ENCODE measurements at places on chromosomes 6 and 20.

GRCh38 chr6:10643201-10643651 is 51.2 kb downstream of the C6orf52 start:
- DNase-seq, result no peak

- no peak for DNase-seq
Measured at GRCh38 chr6:90368601-90369000, 72.0 kb upstream of the BACH2 start.

DNA sequence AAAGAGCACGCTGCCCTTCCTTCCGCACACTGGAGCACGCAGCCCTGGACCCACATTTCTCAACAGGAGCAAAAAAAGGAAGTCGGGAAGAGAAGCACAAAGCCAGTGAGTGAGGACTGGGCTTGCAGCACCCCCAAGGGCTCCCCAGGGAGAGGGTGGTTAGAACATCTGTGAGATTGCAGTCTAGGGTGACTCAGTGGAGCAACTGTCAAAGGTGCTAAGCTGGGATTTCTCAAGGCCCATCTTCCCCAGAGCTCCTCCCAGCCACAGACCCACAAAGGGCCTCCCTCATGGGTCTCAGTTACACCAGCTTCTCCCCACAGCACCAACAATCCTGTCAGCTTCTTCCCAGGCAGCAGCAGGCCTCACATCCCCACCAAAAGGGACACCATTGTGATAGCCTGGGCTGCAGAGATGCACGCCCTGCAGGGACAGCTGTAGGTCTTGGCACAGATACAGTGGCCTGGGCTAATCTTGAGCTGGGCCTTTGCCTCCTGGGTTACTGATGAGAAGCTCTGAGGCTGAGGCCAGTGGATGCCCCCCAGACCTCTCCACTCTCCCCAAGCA is 39.6 kb upstream of the CD93 start:
- no peak for DNase-seq

DNA sequence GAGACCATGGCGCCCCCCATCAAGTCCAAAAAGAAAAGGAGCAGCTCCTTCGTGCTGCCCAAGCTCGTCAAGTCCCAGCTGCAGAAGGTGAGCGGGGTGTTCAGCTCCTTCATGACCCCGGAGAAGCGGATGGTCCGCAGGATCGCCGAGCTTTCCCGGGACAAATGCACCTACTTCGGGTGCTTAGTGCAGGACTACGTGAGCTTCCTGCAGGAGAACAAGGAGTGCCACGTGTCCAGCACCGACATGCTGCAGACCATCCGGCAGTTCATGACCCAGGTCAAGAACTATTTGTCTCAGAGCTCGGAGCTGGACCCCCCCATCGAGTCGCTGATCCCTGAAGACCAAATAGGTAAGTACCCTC is 41.7 kb upstream of the NAA20 start:
- DNase-seq, result no peak

- no peak for DNase-seq
Measured at GRCh38 chr6:44052419-44053023, 74.7 kb downstream of the MRPL14 start.

- no peak for DNase-seq
Measured at GRCh38 chr20:56724241-56724757, 95.2 kb downstream of the TFAP2C start.

DNA sequence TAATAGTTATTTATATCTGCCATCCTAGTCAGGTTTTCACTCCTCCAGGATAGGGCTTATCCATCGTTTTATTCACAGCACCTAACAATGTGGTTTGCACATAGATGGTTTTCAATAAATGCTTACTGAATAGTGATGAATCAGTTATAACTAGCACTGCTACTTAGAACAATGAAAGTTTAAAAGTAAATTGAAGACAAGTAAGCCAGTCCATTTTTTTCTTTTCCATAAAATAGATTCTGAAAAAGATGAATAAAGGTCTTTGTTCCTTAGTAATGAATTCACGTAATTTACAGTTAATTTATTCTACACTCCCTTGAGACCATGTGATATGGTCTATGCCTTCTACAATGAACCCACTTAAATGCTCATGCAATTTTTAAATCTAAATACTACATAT is 212.5 kb downstream of the RNGTT start:
- DNase-seq, result no peak

DNA sequence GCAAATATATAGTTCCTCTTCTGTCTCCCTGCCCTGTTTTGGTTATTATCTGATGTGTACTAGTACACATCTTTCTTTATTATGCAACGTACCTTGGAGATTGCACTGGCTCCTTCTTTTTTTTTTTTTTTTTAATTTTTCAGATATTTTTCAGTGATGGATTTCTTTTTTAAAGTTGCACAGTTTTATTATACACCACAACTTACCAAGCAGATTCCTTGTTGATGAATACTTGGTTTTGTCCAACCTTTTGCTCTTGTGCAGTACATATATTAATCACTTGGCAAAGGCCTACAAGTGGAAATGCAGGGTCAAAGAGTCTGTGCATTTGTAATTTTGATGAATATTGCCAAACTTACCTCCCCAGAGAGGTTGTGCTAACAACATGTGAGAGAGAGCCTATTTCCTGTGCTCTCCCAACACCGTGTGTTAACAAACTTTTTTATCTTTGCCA is 50.1 kb upstream of the RNF24 start:
- no peak for DNase-seq

DNA sequence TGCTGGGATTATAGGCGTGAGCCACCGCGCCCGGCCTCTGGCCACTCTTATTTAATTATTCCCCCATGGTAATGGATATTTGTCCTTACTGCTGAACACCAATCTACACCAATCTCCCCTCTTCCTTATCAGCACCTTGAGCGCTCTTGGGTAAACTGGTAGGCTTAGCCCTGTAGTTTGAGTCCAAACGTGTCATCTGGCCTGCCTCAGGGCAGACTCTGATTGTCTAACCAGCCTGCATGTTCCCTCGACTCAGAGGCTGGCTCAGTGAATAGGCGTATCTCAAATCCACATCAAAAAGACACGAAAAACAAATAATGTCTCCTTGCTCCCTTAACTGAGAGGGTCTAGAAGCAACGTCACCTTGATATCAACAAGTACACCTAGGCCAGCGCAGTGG is 260.9 kb downstream of the TFAP2C start:
- DNase-seq, result no peak

DNA sequence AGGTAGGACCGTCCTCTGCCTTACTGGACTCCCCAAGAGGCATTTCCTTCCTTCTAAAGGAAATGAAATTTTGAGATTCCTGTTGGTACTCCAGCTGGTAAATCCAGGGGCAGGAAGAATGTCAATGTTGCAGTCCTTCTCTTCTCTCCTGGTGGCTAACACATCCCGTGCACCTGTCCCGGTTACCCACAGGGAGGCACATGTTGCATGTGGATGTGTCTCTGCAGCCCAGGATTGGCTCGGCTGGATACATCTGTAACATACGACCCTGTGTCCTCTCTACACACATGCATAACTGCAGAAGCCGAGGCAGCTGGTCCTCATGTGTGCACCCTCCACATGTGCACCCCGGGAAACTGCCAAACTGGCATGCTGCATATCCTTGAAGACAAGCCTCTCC is 1.3 kb upstream of the LRFN2 start:
- no peak for DNase-seq

DNA sequence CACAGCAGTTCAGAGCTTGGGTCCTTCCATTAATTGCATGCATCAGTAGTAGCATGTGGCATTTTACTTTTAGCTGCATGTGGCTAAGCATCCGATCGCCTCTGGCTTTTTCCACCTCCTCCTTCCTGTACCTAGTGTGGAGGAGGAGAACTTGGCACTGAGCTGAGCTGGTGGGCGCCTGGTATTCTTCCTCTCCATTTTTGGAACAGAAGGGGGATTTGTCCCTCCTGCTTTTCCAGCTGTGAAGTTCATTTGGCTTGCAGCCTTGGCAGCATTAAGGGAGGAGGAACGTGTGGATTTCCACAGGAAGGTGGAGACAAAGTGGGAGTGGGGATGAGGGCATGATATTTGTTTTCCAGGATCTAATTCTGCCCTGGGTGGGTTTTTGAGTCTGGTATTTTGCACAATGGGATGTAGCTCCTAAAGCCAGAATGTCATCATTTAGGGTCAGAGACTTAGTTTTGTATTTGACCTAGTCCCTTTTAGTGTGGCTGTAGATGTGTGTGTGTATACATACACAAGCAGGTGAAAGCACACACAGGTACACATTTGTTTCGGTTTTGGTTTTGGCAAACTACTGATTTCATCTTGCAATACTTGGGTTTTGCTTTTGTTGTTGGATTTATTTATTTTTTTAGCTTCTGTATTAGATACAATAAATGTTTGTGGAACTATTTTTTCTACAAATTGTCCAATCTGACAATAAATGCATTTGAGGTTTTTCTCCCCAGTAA is 90.0 kb downstream of the SASH1 start:
- no peak for DNase-seq

DNA sequence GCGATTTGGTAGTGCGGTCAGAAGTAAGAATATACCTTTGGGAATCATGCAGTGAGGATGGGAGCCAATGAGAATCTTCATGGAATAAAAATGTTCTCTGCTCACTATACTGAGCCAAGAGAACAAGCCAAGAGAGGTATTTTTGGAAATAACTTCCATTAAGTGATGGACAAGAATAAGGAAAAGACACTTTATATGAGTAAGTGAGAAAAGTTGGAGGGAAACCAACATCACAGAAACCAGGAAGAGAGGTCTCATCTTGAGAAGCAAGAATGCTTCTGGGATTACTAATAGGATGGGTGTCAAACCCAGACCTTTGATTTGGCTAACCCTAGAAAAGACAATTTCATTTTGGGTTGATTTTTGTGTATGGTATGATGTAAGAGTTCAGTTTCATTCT is 181.2 kb upstream of the JAG1 start:
- DNase-seq, result no peak

GRCh38 chr20:4470375-4470774 is 251.3 kb upstream of the PRND start:
- DNase-seq, result no peak

DNA sequence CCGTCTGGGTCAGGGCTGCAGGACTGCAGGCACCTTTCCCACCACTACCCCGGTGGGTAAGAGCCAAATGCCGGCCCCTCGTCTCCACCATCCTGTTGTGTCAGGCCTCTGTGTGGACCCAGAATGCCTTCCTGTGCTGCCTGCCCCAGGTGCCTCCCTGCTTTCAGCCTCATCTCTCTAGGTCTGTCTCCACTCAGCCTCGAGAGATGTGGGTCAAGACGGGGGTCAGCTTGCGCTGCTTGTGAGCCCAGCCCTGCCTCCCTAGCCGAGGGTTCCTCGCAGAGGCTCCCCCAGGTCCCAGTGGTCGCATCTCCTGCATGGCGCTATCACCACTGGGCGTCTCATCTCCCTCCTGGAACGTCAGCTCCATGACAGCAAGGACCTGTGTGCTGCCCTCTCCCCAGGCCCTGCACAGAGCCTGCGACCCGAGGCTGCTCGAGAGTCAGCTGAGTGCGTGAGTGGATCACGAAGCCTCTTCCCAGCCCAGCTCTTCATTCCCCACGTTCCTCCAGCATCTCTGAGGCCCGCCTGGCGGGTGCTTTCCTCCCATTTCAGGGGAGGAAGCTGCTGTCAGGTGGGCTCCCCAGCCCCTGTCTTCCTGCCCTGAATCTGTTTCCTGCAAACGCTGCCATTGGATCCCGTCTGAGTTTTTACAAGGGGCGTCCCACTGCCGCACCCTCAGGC is 38.7 kb upstream of the ZBP1 start:
- DNase-seq, result no peak

- DNase-seq, result no peak
Measured at GRCh38 chr20:14855171-14855570, 517.8 kb upstream of the FLRT3 start.

- no peak for DNase-seq
Measured at GRCh38 chr6:86586195-86586594, 351.1 kb upstream of the HTR1E start.

DNA sequence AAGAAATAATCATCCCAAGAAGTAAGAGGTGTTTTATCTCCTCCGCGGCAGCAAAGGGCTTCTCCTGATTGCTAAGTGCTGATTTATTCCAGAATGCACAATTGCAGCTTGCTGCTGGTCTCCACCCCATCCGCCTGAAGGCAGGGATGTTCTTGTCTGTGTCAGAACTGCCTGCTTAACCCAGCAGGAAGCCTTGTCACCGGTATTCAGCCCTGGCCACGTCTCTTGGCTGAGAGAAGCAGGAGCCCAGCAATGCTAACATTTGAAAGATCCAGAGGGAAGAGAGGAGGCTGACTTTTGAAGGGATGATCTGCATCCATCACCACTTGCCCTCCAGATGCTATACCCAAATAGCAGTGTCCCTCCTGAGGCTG is 4.2 kb downstream of the SCML4 start:
- no peak for DNase-seq

DNA sequence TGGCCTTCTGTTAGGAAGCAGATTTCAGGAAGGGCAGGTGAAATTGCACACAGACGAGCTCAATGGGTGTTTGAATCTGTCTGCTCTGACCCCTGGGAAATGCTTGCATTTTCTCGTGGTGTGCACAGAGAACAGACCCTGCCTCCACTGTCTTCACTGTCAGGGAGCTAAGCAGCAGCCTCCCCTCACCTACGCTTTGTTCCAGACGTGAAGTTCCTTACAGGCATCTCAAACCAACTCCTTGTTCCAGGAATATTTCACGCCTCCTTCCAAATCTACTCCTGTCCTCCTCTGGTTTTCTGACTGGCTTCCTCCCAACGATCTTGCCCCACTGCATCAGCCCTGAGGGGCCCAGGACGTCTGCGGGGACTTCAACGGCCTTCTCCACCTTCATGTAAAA is 13.7 kb downstream of the DACT2 start:
- DNase-seq, result no peak

GRCh38 chr20:64098471-64099013 is 8.8 kb downstream of the NPBWR2 start:
- DNase-seq, result no peak

GRCh38 chr6:157184202-157185015 is 138.9 kb downstream of the TMEM242 start:
- DNase-seq, result peak; percentile 55

GRCh38 chr6:43924222-43924702 is 154.3 kb downstream of the VEGFA start:
- DNase-seq, result peak; percentile 22

DNA sequence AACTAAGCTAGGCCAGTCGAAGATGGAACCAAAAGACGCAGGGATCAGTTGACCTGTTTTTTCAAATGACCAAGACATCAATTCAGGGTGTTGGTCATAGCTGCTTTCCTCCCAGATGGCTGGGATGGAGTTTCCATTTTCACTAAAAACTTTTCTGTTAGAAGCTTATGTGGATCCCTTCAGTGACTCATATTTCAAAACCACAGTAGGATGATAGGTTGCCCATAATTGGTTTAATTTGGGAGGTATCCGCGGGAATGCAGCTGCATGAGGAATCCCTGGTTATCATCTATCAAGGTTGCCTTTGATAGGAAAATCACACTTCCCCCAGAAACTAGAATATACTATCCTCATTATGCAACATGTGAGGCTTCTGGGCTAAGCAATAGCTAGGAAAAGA is 150.9 kb upstream of the MLIP start:
- DNase-seq, result no peak

- no peak for DNase-seq
Measured at GRCh38 chr6:13234130-13234529, 94.2 kb downstream of the TBC1D7 start.
